ENCODE measurements at places on chromosomes 13 and 19.

- no peak for DNase-seq
Measured at GRCh38 chr13:93304868-93305613, 78.4 kb downstream of the GPC6 start.

- peak; percentile 45 for DNase-seq
Measured at GRCh38 chr19:4768934-4769777, 22.4 kb upstream of the FEM1A start.

DNA sequence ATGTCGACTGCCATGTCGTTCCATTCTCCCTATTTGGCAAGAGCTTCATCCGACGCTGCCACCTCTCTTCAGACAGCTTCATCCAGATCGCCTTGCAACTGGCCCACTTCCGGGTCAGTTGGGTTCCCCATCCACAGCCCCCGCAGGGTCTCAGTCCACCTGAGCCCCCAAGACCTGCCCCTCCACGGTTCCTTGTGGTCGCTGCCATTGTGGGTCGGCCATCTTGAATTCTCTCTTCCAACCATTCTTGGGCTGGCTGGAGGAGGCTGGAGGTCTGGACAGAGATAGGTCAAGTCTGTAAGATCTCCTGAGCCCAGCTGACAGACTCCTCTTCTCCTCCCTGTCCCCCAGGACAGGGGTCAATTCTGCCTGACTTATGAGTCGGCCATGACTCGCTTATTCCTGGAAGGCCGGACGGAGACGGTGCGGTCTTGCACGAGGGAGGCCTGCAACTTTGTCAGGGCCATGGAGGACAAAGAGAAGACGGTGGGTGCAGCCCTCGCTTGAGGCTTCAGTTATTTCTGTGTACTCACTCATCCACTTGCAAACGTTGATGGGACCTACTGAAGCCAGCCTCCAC lies 19.5 kb downstream of the CPT1C start:
- no peak for DNase-seq

DNA sequence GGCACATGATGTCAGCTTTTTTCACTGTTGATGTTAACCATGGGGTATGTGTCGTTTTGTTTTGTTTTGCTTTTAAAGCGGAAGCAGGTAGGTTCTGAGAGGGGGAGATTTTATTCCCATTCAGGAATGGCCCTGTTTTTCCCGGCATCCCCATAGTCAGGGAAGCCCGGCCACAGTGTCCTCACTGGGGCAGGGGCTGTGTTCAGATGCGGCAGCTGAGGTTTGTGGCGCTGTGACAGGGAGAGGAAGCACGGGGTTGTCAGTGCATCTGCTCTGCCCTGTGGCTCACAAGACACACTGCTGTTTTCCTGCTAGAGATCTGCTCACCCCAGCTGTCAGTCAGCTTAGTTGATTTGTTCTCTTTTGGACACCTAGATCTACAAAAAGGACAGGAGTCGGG lies 27.6 kb downstream of the ANKRD27 start:
- DNase-seq: no peak

GRCh38 chr13:50192272-50192813 lies 177.1 kb downstream of the KCNRG start:
- DNase-seq: no peak

- DNase-seq: no peak
Measured at GRCh38 chr19:52170863-52171320, 529 bp downstream of the ZNF836 start.

DNA sequence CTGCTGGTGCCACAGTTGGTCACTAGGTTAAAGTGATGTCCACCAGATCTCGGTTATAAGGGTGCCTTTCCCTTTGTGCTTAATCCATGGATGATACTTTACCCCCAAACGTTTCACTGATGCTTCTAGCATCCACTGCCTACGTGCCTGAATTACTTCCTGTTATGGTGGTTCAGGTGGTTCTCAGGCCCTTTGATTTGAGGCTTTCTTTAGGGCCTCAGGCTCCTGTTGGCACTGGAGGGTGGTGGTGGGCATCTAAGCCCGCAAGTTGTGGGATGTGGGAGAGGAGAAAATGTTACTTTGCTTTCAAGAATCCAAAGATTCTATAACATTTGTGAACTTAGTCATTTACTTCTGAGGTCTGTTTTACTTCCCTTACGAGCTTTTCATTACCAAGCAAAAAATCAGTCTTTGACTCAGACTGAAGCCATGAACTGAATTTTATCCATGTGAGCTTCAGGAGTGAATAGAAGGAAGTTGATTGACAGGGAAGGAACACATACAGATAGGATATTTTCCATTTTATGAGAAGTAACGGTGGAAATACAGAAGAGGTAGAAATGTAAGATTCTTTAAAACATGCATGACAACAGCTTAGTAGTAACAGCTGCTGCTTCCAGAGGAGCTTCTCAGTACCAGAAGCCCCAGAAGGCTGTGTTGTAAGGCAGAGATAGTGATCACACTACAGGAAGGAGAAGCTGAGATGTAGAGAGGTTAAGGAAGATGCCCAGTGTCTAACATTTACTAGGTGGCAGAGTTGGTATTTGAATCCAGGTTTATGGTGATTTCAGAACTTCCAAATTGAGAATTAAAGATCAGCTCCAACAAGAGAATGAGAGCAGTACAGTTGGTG lies 65.0 kb downstream of the ARHGEF7 start:
- DNase-seq: no peak

- DNase-seq: no peak
Measured at GRCh38 chr13:39455521-39456175, 147.3 kb downstream of the LHFPL6 start.

- no peak for DNase-seq
Measured at GRCh38 chr13:29901710-29902631, 51.6 kb upstream of the UBL3 start.

GRCh38 chr19:34838753-34839431 lies 65.9 kb upstream of the ZNF599 start:
- DNase-seq: peak; percentile 13

DNA sequence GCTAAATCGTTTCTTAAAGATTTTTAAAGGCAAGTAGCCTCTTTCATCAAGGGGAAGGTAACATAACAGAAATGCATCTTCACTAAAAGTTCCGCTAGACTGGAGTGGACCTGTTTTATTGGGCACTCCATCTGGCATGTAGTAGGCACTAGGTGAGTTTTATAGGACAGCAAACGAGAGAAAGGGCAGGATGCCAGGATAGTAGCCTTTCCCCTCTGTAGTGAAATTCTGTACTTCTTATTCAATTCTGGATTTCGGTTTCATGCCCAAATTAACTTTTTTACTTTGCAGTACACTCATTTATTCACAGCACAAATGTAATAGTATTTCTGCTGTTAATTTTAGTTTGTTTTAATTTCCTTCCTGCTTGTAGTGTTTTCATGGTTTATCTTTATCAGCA lies 45.2 kb downstream of the GPR180 start:
- DNase-seq: no peak

GRCh38 chr13:30323524-30323923 lies 16.2 kb upstream of the KATNAL1 start:
- no peak for DNase-seq

GRCh38 chr13:105982219-105982930 lies 553.1 kb downstream of the EFNB2 start:
- no peak for DNase-seq

GRCh38 chr13:100362781-100363180 lies 225.8 kb downstream of the GGACT start:
- no peak for DNase-seq

GRCh38 chr19:33508941-33509614 lies 12.5 kb downstream of the PEPD start:
- DNase-seq: no peak

DNA sequence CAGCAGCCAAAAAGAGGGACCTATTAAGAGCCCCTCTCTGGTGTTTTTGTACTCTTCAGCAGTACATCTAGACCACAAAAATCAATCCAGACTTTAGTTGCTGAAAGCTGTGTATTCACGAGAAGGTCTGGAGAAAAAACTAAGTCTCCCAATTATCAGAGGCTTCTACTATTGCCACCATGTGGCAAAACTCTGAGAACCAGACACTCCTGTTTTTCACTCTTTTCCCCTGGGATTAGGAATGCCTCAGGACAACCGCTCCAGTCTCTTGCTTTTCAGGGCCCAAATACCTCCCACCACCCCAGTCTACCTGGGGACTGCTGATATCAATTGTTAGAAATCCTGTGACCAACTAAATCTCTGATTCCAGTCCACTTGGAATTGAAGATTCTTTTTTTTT lies 30.1 kb upstream of the OBI1 start:
- no peak for DNase-seq

DNA sequence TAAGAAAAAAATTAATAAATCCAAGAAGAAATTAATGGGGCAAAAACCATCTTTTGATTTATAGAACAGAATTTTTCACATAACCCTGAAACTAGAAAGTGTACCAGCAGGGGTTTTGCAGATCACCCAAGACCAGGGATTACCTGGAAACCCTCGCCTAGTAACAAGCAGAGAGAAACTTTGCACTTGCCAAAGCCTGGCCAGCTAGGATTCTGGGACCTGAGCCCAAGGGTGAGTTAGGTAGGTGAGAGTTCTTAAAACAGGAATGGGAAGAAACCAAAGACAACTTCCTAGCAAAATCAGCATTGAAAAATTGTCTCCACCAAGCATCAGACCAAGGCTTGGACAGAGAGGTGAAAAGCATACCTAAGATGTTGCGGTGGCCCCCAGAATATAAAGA lies 247.0 kb upstream of the NBEA start:
- no peak for DNase-seq

GRCh38 chr13:102354011-102354410 lies 47.8 kb downstream of the FGF14 start:
- no peak for DNase-seq

Data from stimulated activated CD4-positive, alpha-beta T cell treated with anti-CD3 and anti-CD28 coated beads, TNF-alpha, amount 100 ng/mL, for 1 hour (primary cell).